ENCODE measurements at places on chromosomes 7 and 10.

- no peak for DNase-seq
These were observed 60.8 kb downstream of the DLG5 start for GRCh38 chr10:77865580-77866324.

DNA sequence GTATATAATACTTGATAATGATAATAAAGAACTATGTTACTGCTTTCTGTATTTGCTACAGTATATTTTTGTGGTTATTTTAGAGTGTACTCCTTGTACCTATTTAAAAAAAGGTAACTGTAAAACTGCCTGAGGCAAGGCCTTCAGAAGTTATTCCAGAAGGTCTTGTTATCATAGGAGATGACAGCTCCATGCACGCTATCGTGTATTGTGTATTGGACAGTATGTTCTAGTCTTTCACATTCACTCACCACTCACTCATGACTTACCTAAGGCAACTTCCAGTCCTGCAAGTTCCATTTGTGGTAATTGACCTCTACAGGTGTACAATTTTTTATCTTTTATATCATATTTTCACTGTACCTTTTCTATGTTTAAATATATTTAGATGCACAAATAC lies 100.7 kb downstream of the ARL4A start:
- no peak for DNase-seq

DNA sequence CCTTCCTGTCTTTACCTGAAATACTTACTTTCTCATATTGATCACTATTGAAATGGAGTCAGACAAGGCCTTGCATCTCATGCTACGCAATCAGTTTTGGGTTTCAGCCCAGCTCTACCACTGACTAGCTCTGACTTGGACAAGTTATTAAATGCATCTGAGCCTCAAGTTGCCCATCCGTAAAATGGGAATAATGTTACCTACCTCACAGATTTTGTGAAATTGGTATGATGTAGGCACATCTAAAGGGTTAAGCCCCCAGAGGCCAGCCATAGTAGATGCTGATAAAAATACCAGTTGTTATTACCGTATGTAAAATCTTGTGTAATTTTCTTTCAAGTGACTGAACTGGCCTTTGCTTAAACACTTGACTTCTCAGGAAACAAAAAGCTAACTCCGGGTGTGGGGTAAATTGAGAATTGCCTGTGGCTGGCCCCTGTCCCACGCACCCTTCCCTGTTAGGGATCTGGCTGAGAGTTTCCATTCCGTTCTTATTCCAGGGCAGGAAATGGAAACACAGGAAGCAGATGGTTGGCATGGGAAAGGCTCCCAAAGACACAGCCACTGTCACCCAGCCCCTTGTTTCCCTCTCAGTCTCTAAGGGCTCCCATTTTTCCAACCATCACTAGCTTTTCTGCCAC lies 7.5 kb downstream of the DUSP5 start:
- no peak for DNase-seq

GRCh38 chr10:13518076-13518692 lies 10.6 kb downstream of the BEND7 start:
- no peak for DNase-seq

- no peak for DNase-seq
These were observed 340.0 kb downstream of the ELMO1 start for GRCh38 chr7:37108615-37109014.

GRCh38 chr7:139232904-139233303 lies 1.9 kb downstream of the UBN2 start:
- no peak for DNase-seq

DNA sequence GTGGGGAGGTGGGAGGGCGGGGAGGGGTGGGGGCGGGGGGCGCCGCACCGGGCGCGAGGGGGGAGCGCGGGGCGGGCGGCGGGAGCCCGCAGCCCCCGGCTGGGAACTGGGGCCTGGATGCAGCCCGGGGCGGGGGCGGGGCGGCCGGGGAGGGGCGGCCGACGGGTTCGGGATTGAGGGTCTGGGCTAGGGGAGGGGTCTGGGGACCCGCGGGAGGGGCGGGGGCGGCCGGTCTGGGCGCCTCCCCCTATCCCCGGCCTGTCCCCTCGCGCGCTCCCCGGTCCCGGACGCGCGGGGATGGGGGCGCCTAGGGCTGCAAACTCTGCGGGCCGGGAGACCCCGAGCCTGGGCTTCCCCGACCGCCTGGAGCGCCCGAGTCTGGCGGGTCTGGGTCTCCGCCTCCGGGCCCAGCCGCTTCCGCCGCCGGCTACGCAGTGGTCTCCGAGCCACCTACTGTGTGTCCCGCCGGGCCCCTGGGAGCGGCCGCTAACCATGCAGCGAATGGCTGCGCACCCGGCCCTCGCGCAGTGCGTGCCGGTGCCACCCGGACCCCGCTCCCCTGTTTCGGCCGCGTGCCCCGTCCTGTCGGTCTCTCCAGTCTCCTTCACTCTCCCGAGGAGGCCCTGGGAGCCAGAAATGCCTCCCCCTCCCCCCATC lies 375 bp upstream of the FGF8 start:
- DNase-seq, result no peak

- no peak for DNase-seq
These were observed 57.4 kb downstream of the MAP3K8 start for GRCh38 chr10:30491204-30491915.

DNA sequence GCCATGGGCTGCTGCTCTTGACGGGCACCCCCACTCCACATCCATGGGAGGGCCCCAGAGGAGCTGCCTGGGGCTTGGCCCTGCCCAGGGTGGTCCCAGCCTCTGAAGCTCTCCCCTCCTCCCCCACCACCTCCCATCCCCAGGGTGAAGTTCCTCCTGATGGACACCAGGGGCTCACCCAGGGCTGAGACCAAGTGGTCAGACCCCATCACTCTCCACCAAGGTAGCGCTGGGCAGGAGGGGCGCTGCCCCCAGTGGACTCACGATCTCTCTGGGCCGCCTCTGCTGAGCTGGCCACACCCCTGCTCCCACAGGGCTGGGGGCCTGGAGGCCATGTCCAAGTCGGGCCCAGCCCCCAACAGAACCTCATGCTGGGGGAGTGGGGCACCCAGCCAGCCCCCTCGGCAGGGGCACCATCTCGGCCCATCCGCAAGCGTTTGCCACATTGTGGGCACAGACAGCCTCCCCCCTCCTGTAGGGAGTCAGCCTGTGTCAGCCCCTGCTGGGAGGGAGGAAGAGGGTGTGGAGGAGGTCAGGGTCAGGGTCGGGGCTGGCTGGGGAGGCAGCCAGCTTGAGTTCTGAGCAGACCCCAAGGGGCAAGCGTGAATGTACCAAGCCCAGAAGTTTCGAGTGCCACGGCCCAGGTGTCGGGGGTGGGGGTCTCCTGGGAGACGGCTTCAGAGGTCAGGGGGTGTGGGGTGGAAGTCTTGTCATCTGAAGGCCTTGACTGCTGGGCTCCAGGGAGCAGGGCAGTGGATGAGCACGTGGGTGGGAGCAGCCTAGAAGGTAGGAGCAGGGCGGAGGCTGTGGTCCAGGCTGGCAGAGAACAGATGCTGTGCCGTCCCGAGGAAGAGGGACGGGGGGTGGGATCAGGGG lies 2.8 kb downstream of the UPK3B start:
- DNase-seq, result no peak

- DNase-seq, result no peak
These were observed 209.4 kb downstream of the CELF2 start for GRCh38 chr10:11227103-11227502.

- no peak for DNase-seq
These were observed 424.3 kb downstream of the RPS24 start for GRCh38 chr10:78457804-78458482.

- no peak for DNase-seq
These were observed 30.7 kb upstream of the TRIL start for GRCh38 chr7:28988810-28989209.

- no peak for DNase-seq
These were observed 4.0 kb downstream of the PDAP1 start for GRCh38 chr7:99404235-99404976.

- peak; percentile 69 for DNase-seq
These were observed 19.5 kb upstream of the CARD11 start for GRCh38 chr7:3063016-3063753.

- DNase-seq, result no peak
These were observed 53.1 kb downstream of the UNCX start for GRCh38 chr7:1285556-1286301.

DNA sequence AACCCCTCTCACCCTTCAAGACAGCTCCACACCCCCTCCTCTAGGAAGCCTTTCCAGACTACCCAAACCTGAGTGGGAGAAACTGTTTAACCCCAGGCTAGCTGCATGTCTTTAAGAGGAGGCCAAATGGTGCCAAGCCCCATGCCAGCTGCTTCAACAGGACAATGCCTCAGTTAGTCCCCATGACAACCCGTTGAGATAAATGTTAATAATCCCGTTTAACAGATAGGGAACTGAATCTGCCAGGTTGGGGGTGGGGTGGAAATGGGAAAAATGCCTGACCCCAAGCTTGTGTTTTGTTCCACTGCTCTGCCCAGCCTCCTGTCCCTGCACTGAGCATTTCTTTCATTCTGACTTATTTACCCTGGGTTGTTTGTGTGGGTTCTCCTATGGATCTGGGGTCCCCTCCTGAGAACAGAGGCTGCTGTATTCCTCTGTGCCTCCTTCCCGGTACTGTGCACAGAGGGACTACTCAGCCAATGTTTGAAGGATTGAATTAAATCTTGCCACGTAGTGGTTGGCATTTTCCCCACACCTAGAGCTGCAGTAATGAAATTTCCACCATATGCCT lies 452.6 kb upstream of the ZMIZ1 start:
- no peak for DNase-seq

GRCh38 chr7:92849322-92849721 lies 12.9 kb upstream of the CDK6 start:
- no peak for DNase-seq

DNA sequence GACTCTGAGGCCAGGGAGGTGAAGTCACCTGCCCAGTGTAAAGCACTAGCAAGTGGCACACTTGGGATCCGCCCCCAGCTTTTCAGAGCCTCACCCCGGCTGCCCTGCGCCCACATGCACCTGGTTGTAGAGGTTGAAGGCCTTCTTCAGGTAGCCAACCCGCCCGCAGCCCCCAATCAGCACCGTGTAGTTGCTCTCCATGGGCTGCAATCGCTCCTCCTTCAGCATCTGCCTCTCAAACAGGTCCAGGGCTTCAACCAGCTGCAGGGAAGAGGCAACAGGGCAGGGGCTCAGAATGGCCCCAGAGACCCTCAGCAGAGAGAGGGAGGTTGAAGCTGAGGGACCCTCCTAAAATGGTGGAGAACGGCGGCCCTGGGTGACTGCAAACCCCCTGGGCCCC lies 5.4 kb downstream of the PTCD1 start:
- DNase-seq, result no peak

- no peak for DNase-seq
These were observed 226.5 kb downstream of the FANK1 start for GRCh38 chr10:126122881-126123280.

GRCh38 chr7:34022626-34023025 lies 117.3 kb downstream of the BMPER start:
- no peak for DNase-seq

- no peak for DNase-seq
These were observed 5.7 kb upstream of the GNAI1 start for GRCh38 chr7:80128918-80129317.

DNA sequence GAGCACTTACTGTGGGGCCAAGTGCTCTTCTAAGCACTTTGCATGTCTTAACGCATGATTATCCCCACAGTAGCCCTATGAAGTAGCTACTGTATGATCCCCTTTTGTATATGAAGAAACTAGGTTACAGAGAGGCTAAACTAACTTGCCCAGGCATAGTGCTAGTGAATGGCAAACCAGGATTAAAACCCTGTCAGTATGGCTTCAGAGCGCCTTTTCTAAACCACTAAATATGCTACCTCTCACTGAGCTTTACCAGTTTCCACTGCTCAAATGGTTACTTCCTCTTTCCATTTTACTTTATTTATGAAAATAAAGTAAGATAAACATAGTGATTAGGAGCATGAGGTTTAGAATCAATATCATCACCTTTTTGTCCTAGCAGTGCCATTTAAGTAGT lies 73.6 kb downstream of the PODXL start:
- DNase-seq, result no peak

- DNase-seq, result no peak
These were observed 52.9 kb downstream of the VIPR2 start for GRCh38 chr7:159091480-159092475.

- DNase-seq, result no peak
These were observed 73.4 kb upstream of the CUX1 start for GRCh38 chr7:101743995-101744360.

- DNase-seq, result no peak
These were observed 285.4 kb downstream of the ADARB2 start for GRCh38 chr10:1451941-1452340.

DNA sequence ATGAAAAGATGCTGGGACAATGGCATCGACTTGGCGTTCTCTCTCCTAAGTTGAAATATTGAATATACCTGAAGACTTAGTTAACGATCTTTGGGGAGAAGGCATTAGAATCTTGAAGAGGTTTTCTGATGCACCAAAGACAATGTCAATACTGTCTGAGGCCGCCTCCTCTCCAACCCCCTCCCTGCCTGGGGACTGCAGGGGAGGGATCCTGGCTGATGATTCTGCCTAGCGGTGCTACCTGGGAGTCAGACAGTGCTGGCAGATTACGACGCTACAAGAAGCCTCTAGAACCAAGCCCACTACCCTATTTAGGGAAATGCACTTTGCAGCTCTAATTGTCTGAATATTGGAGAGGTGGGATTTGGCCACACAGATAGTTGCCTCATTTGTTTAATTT lies 145.6 kb upstream of the HABP2 start:
- DNase-seq, result no peak

DNA sequence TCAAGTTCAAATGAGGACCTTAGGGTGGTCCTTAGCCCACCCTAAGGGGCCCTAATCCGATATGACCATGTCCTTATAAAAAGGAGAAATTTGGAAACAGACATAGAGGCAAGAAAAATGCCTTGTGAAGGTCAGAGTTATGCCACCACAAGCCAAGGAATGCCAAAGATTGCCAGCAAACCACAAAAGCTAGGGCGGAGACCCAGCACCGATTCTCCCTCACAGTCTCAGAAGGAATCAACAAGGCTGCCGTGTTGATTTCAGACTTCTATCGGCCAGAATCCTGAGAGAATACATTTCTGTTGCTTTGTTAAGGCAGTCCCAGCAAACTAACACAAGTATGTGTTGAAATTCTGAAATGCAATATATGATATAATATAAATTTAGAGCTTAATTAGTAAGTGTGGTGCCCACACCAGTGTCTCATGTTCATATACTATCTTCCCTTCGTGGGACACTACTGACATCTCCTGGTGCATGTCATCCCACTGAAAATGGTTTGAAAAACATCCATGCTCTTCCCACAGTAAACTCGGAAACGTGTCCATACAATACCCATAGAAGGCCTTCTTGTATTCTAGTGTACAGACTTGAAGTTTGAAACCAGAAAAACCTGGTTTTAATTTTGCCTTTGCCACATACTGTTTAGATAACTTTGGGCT lies 349.0 kb downstream of the TNS3 start:
- no peak for DNase-seq

DNA sequence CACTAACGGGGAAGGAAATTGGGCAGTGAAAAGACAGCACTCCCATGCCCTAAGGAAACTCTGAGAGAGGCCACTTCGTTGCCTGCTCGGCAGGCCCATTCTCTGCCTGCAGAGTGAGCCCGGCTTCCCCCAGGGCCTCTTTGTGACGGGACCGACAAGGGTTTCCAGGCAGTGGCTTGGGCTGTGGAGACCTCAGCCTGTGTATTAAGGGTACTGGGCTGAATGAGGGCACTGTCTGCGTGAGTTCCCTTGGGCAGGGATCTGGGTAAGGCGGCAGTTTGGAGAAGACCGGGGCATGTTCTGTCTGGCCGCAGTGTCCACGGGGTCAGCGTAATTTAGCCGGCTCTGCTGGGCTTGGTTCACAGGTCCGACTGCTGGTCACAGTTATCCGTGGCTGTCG lies 237.2 kb downstream of the MGMT start:
- DNase-seq, result no peak
